ENCODE measurements at places on chromosomes 4 and X.
A peak's percentile ranks its signal among the peaks of the same experiment; 100 is the strongest.

- DNase-seq = no peak
These were observed 436.5 kb upstream of the FTHL17 start for GRCh38 chrX:31508338-31508737.

DNA sequence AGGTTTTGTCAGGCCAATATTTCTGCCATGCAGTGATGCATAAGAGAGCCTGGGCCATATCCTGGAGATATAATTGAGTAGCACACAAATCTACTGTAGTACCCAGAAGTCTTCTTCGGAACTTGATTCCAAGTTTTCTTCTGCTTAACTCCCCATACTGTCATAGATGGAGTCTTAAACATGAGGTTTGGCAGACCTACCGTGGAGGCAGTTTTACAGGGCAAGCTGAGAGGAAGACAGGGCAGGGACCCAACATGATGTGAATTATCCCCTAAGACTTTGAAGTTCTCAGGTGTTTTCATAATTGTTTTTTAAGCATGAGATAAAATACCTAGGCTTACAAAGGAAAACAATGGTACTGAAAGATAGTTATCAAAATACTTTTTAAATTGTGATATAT, 18.2 kb downstream of the NHSL2 start:
- DNase-seq = no peak

DNA sequence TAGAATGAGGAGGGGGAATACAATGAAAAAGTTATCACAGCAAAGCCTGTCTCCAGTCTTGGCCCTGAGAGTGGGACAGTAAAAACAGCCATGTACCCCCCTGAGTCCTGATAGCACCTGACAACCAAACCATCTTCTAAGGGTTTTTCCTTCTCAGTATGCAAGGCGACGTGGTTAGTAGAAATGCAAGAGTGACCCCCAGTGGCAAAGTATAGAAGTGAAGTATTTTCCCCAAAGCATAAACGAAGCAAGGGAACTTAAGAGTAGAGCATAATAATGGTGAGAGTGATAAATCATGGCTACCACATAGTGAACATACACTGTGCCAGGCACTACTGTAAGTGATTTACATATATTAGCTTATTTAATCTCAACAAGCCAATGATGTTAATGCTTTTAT, 52.8 kb downstream of the FAM47C start:
- peak; percentile 13 for DNase-seq

- no peak for DNase-seq
These were observed 100.0 kb downstream of the LARP1B start for GRCh38 chr4:128161138-128161537.

GRCh38 chrX:109774706-109775105, 41.6 kb upstream of the ACSL4 start:
- peak; percentile 59 for DNase-seq

DNA sequence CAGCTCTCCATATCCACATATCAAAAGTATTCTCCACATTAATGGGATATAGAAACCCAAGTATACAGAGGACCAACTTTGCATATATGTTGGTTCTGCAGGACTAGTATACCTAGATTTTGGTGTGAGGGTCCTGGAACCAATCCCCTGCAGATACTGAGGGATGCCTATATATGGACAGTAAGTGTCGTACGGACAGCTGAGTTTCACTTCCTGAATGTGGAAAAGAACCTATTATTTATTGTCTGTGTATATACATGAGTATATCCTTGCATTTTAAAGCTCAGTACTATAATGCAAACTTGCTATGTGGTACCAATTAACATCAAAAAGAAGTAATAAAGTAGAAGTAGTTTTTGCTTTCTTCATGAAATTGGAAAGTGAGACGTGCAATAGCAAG, 101.9 kb downstream of the FBXW7 start:
- DNase-seq = no peak

- DNase-seq = no peak
These were observed 1052.1 kb upstream of the PCDH10 start for GRCh38 chr4:132097041-132097440.

GRCh38 chrX:110180928-110181310, 137.0 kb downstream of the AMMECR1 start:
- DNase-seq = no peak

DNA sequence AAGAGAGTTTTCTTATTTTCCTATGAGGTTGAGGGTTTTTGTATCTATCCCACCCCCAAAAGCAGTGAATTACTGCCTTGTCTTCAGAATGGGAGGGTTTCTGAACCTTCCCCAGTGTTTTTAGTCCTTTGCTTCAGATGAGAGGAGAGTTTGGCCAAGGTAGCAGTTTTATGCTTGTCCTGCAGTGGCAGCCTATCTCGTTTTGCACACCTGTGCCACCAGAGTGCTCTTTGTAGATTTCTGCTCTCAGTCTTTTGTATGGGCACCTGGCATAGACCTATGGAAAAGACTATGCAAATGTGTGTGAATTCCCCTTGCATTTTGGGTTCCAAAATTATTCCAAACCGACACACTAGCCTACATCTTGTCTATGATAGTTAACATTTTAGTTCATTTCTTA, 5.8 kb downstream of the TBC1D19 start:
- DNase-seq = no peak

DNA sequence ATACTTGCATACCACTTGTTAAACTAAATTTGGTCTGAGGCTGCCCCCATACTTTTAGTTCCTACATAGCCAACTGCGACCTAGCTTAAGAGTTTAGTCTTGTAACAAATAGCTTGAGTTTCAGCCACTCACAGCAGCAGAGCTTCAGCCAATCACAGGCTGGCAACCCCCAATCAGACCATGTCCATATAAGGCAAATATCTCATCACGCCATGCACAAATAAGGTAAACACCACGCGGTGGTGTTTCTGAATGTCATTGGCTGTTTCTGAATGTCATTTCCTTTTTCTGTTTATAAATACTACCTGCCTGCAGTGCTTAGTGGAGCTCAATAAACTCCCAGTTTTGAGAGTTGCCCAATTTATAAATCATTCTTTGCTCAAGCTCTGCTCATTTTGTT, 143.1 kb upstream of the MAD2L1 start:
- no peak for DNase-seq

GRCh38 chr4:99885063-99885664, 9.1 kb downstream of the LAMTOR3 start:
- peak; percentile 14 for DNase-seq

GRCh38 chr4:48687313-48688051, 92.6 kb downstream of the FRYL start:
- DNase-seq = no peak

- DNase-seq = no peak
These were observed 48.0 kb upstream of the TRIM2 start for GRCh38 chr4:153156263-153156662.

GRCh38 chrX:33385546-33385945, 174.2 kb upstream of the DMD start:
- no peak for DNase-seq

GRCh38 chrX:9211269-9211668, 177.3 kb upstream of the FAM9B start:
- no peak for DNase-seq

DNA sequence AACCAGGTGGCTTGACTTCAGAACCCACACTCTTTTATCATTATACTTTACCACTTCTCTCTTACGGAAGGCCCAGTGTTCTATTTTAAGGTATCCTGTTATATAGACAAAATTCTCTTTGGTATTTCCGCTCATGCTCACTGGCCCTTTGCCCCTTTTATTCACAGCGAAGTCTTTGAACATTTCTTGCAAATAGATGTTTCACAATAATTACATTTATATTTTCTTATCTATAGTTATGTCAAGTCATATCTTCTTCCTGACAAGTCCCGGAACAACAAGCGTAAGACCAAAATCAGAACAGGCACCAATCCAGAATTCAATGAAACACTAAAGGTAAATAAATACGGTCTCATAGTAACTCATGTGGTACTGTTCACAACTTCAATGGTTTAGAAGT, 102.0 kb downstream of the SYTL5 start:
- DNase-seq = no peak
